Stimulated activated CD4-positive, alpha-beta T cell treated with anti-CD3 and anti-CD28 coated beads, Interleukin-15, amount 100 ng/mL, for 1 hour (primary cell): ENCODE measurements at places on chromosomes 6 and 20.
A peak's percentile ranks its signal among the peaks of the same experiment; 100 is the strongest.

DNA sequence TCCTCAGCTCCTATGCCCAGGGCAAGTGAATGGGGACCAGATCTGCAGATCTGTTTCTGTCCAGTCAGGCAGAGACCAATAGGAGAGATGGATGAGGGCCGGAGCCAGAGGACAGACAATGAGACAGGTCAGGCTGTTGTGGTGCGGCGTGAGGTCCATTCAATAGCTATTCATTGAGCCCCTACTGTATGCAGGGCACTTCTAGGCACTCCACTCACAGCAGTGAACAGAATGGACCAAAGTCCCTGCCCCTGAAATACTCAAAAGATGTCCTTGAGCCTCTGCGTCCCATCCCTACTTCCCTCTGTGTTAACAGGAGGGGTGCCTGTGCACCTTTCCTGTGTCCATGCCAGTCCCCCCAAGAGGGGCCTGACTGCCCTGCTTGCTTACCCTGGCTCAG is 8.5 kb upstream of the TULP1 start:
- no peak for DNase-seq

DNA sequence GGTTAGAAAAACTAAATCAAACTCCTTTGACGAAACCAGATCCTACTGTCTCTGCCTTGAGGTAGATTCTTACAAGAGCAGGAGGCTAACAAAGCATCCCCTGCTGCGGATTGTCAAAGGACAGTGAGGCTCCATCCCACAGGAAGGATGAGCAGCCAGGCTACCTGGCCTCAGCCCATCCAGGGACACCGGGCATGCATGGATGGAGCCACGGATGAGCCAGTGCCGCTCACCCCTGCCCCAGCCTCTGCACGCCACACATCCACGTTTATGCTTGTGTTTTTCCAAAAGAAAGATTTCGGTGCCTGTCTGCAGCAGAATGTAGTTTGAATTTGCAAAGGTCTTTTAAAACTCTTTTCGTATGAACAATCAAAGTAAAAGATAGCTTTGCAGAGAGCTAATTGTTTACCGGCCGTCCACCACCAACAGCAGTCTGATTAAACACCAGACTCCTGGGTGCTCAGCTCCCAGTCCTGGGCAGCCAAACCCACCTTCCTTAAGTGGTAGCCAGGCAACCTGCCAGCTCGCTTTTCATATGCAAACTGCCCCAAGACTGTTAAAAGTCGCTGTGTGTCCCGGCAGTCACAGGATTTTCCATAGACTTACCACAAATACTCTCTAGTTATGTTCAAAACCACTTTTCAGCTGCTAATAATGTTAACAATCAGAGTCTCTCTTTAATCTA is 999 bp downstream of the THBS2 start:
- DNase-seq, result no peak

- no peak for DNase-seq
Observed at GRCh38 chr6:49743429-49743828, 759 bp downstream of the CRISP3 start.

GRCh38 chr6:65771946-65772345 is 64.9 kb upstream of the EYS start:
- DNase-seq, result no peak

DNA sequence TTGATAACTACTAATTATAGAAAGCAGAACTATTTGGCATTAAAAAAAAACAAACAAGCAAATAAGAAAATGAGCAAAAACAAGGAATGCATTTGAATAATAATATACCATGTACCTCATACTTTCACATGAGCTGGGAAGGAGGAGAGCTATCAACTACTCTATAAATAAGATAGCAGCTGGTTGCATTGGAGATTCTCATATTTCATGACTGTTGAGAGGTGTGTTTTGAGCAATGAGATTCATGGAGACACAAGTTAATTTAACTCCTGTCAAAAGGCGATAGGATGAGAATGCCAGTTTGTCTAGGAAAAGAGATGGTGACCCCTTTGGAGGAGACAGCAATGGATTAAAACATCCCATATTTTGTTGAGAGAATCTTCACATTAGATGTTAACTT is 348.8 kb upstream of the SPTLC3 start:
- no peak for DNase-seq

GRCh38 chr20:58622671-58623578 is 28.2 kb upstream of the STX16 start:
- DNase-seq, result no peak

DNA sequence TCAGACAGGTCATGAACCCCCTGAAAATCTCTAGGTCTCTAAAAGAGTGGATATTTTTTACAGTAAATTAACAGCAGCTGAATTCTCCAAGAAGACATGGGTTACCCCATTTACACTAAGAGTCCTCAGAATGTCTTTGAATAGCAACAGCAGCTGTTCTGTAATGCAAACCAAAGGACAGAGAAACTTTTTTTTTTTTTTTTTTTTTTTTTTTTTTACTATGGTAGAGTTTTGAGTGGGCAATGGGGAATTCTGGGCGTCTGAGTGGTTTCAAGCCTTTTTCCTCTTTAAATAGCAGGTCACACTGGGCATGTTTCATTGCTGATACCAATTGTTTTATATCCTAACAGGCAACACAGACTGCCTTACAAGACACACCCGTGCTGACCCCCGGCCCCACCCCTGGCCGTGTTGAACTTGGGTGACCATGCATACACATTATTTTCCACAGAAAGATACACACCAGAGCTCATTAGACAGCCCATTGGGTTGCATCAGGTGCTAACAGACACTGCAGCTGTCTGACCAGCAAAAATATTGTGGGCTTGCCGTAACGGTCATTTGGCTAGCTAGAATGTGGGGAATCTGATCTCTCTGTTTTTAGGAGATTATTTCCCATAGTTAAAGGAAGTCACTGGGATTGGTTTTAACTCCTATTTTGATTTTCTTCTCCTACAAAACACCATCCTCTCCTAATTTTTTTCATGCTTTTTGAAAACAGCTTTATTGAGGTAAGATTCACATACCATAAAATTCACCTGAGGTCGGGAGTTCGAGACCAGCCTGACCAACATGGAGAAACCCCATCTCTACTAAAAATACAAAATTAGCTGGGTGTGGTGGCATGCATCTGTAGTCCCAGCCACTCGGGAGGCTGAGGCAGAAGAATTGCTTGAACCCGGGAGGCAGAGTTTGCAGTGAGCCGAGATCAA is 26.7 kb upstream of the IRF4 start:
- DNase-seq, result no peak

DNA sequence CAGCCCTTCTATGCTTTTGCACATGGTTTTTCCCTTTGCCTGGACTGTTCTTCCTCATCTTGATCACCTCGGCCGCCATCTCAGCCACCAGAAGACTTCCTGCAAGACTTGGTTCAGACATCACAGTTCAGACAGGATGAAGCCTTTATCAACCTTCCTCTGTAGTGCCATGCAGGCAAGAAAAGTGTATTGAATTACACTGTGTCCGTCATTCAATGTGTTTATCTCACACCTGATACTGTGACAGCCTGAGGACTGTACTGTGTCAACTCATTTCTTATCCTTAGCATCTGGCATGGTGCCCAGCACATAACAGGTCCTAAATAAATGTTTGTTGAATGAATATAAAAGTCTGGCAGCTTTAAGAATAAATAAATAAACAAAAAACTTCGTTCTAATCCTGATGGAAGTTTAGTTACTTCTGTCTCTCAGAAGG is 133.3 kb upstream of the MAN1A1 start:
- no peak for DNase-seq

GRCh38 chr6:21597801-21598673 is 4.5 kb downstream of the SOX4 start:
- no peak for DNase-seq

GRCh38 chr20:35207950-35208611 is 18.4 kb upstream of the MMP24 start:
- peak; percentile 45 for DNase-seq

DNA sequence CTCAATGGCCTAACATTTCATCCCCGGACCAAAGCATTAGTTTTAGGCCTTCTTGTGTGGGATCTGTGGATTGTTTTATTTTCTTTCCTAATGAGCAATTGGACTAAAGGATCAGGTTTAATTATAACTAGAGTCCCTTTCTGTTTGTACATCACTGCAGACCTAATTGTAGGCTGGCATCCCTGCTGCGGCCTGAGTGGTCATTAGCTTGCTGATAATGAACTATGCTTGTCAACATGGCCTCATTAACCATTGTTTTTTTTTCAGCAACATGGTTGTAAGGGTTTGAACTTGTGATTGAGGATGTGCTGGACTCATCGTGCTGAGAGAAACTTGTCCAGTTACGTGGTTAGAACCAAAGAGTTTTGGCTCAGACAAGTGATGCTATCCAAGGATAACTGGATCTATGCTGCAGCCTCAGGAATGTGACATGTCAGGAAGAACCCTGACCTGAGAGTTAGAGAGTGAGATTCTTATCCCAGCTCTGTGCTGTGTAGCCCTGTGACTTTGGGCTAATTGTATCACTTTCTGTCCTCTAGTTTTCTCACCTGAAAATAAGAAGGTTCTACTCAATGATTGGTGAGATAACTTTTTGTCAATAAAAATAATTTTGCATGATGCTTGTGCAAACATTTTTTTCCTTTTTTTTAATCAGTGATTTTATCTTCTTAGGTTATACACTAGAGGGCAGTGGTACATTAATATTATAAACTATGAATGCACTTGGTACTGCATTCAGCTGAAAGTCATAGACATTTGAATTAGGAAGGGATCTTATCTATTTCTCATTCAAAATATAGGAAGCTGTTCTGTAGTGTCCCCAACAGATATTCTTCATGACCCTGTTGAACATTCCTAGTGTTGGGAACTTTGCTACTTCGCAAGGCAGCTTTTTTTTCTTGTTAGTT is 140.9 kb downstream of the RNF144B start:
- DNase-seq, result no peak

DNA sequence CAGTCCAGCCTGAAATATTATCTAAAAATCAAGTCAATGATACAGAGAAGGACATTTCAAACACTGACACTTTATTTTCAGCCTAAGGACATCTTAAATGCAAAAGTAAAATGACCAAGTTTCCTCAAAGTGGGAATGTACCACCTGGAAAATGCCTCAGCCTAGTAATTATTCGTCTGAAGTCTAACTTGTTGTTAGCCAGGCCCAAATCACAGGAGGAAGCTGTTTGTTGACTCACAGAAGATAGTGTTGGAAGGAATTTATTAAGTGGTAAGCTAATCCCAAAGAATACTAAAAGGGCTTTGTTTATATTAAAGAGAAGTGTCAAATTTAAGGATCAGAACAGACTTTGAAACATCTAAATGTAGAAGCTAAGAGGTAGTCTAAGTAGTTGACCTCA is 2.5 kb downstream of the PDE7B start:
- no peak for DNase-seq

GRCh38 chr6:144372611-144373594 is 87.8 kb downstream of the UTRN start:
- no peak for DNase-seq

DNA sequence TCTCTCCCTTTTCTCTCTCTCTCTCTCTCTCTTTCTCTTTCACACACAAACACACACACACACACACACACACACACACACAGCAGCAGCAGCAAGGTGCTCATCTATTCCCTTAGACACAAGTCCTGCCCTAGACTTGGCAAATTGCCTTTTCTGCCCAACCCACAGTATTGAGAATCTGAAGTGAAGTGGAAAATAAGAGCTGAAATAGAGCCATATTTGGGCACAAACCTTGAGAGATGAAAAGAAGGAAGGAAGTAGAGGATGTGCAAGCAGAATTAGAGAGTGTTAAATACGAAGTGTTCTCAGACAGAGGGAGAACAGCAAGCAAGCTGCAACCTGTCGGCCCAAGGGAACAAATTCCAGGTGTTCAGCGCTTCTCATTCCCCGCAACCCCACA is 557.5 kb upstream of the NOX3 start:
- no peak for DNase-seq

GRCh38 chr6:117870486-117871242 is 36.4 kb upstream of the SLC35F1 start:
- DNase-seq, result no peak

DNA sequence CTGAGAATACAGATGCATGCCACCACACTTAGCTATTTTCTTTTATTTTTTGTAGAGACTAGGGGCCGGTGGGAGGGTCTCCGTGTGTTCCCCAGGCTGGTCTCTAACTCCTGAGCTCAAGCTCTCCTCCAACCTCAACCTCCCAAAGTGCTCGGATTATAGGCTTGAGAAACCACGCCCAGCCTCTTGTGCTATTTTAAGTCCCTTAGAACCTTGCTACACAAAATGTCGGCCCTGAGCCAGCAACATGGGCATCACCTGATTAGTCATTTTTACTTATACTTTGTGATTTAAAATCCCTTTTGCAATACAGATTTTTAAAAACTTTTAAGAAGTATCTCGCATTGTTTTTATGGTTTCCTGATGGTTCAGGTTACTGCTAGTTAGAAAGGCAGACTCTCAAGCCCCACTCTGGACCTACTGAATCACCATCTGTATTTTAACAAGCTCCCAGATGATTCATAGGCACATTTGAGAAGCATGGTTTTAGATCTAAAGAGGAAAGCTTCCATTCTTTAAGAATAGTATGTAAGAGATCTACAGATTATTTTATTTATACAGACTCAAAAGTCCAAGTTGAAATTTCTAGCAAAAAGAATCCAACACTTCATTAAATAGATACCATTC is 186.3 kb downstream of the PTPRT start:
- no peak for DNase-seq

- DNase-seq, result no peak
Observed at GRCh38 chr6:75926293-75927168, 145.9 kb downstream of the IMPG1 start.

- no peak for DNase-seq
Observed at GRCh38 chr20:40835321-40835720, 146.3 kb upstream of the MAFB start.

DNA sequence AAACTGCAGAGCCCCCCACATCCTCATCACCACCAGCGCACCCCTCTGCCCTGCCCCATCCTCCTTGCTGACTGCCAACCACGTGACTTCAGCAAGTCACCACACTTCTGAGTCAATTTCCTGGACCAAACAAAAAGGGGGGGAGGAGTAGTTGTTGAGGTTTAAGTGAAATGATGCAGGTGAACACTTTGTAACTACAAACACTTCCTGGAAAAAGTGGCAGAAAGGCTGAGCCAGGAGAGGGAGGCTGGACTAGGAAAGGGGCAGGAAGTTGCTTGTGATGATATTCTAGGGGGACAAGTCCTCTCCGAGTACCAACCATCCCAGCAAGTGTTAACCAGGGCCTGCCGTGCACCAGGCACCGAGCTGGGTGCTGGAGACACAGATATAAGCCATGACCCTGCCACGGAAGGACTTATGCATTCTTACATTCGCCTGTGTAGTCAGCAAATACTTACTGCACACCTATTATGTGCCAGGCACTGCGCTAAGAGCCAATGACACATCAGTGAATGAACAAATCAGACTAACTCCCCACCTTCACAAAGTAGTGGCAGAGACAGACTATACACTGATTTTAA is 67.3 kb downstream of the PREX1 start:
- peak; percentile 38 for DNase-seq

GRCh38 chr6:125754566-125754965 is 5.1 kb downstream of the HEY2 start:
- DNase-seq, result no peak

DNA sequence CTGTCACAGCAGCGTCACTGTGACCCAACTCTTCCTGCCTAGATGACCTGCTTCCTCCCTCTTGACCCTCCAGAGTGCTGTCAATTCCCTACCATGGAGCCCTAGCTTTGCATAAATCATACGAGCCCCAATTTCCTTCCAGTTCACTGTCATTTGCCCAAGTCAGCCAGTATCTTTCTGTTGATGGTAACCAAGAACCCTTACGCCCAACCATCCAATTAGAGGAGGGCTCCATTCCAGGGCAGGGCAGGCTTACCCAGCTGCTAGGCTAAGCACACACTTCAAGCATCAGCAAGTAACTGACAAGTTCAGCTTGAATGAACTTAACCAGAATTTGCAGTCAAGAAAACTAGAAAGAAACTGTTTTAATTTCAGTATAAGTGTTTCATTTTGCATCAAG is 25.7 kb downstream of the WFDC3 start:
- no peak for DNase-seq
